ENCODE measurements at places on chromosomes 12 and 14.

DNA sequence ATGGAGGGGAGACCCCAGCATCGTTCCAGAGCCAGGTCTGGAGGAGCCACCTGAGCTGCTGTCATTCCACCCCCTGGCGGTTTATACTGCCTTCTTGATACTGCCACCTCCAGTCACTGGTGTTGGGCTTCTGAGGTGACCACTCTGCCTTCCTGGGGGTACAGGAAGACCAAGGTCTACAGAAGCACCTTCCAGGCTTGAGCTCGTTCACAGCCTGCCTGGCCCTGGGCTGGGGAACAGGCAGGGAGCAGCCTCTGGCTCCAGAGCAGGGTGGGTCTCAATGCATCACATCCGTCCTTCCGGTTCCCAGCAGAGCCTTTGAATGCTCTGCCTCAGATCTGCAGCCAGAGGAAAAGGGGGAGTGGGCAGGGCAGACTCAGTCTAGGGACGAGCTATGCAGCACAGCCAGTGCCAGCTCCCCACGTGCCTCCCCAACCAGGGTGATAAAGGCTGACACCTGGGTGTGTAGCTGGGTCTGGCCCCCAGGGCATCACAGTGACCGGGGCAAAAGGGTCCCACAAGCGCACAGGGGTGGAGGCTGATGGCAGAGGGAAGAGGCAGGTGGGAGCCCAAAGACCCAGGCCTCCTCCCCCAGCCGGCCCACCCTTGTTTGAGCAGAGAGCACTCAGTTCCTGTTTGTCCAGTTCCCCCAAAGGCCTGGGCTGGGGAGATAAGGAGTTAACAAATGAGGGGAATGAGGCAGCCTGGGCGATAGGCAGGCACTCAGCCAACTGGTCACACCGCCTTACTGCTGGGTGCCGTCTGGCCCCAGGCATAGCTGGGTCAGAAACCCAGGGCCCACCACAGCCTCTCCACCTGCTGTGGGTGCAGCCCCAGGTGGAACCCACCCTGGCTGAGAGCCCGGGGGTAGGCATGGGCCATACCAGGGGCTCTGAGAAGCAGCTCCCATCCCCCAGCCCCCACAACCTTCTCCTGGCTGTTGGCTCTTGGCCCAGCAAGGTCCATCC lies 17.1 kb downstream of the DEGS2 start:
- no peak for DNase-seq

- DNase-seq = no peak
Measured at GRCh38 chr12:91123236-91123916, 12.1 kb upstream of the LUM start.

GRCh38 chr14:102344485-102344884 lies 18.2 kb downstream of the CINP start:
- DNase-seq = no peak

DNA sequence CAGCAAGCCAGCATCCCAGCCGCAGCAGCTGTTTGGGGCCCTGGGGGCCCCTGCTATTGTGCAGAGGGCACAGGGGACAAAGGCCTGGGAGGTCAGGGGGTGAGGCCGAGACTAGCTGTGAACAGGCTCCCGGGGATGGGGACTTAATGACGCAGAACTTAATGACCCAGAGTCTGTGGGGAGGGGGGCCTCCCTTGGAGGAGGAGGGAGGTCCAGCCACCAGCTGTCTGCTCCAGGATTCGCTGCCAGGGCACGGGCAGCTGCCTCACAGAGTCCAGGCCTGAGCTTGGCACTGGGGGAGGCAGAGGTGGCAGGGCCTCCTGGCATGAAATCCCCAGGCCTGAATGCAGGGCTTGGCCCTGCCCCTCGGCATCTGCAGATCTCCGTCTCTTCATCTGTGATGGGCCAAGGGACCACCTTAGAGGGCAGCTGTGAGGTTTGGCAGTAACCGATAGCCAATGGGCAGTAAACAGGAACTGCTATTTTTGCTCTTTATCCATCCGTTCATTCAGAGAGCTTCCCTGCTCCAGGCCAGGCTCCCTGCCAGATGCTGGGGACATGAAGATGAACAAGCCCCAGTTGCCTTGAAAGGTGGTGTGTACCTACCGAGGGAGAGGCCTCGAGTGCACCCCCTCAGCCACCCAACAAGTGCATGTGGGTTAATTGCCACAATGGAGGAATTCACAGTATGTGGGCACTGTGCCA lies 6.7 kb downstream of the FAM222A start:
- no peak for DNase-seq

- DNase-seq = no peak
Measured at GRCh38 chr14:37027188-37027824, 145.1 kb downstream of the SLC25A21 start.

DNA sequence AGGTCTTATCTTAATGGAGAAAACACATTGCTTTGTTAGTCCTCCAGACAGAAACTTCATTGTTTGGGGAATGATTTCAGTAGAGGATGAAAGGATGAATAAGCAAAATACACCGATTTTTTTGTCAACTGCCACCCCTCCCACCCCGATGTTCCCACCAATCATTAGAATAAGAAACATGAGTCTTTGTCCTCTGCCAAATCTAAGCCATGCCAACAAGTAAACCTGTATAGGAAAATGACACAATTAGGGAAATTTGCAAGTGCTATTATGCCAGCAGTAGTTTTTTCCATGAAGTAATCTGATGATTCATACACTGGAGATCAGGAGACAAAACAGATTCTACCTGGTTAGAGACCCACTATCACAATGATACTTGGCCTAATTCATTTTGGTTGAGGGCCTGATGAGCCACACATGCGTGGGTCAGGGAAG lies 35.9 kb downstream of the FLRT2 start:
- no peak for DNase-seq

DNA sequence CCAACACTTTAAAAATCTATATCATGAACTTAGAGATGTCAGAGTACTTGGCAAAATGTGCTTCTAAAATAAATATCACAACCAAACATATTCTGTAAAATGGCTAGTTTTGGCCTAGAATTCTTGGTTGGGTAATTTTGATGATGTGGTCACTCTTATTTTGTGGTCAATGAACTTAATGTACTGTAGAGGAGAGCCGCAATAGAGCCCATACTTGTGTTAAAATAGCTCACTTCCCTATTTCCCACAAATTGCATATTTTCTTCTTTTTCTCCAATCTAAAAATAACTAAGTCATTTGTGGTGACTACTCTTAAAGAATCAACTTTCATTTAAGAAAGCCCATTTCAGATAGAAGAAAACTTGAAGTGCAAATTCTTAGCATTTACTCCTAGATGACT lies 619.4 kb downstream of the CCER1 start:
- no peak for DNase-seq

GRCh38 chr12:22796941-22797630 lies 172.1 kb downstream of the ETNK1 start:
- DNase-seq = no peak

- DNase-seq = no peak
Measured at GRCh38 chr12:31944299-31944698, 14.9 kb upstream of the RESF1 start.

GRCh38 chr14:54225457-54226060 lies 171.2 kb upstream of the CDKN3 start:
- DNase-seq = no peak

- no peak for DNase-seq
Measured at GRCh38 chr14:100111931-100112704, 46.9 kb downstream of the EVL start.

DNA sequence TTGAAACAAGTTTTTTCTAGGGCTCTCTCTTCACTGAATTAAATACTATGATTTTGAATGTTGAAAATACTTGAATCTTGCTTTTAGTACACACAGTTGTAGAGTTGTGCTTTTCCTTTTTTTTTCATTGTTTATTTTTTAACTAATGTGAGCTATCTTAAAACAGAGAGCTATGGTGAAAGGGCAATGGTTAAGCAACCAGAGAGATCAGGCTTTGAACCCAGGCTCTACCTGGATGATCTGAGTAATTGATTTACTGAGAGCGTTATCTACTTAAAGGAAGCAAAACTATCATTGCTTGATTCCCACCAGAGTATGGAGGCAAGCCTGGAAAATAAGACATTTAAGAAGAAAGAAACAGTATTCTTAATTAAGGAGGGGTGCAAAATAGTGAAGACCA lies 138.6 kb downstream of the DUSP6 start:
- DNase-seq = no peak

DNA sequence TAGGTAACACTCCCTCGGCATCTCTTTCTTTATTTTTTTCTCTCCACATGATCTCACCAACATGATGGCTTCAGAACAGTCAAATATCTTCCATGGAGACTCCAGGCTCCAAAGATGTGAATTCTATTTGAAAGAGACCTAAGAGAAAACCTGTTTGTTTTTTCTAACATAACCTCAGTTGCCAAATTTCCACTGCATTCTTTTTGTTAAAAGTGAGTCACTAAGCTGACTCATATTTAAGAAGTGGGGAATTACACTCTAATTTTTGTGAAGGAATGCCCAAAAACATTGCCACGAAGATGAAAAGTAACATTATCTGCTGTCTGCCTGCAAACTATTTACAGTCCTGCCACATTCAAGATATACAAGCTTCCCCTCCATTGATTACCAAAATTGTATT lies 1337.6 kb downstream of the LRFN5 start:
- DNase-seq = no peak

DNA sequence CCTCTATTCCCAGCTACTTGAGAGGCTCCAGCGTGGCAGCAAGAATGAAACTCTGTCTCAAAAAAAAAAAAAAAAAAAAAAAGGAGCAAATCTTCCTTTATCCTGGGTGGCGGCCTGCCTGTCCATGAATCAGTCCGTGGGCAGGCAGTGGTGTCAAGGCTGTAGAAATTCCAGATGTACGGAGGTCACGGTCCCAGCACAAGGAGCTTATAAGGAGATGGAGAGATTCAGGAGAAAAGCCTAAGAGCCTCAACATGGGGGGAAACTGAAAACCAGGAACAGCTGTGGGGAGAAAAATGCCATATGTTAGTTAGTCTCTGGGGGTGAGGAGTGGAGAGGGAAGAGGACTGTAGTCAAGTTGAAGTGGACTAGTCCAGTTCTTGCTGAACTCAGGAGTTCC lies 130.5 kb upstream of the CRY1 start:
- no peak for DNase-seq

- DNase-seq = peak; percentile 97
Measured at GRCh38 chr12:17108877-17109541, 503.0 kb upstream of the LMO3 start.

GRCh38 chr14:91893007-91893406 lies 25.7 kb upstream of the TC2N start:
- DNase-seq = no peak

GRCh38 chr14:81416194-81416952 lies 16.2 kb upstream of the STON2 start:
- no peak for DNase-seq

GRCh38 chr12:7989827-7990491 lies 42.6 kb upstream of the FOXJ2 start:
- DNase-seq = no peak

- no peak for DNase-seq
Measured at GRCh38 chr12:6782850-6783566, 6.3 kb upstream of the CD4 start.

- no peak for DNase-seq
Measured at GRCh38 chr12:109160433-109160832, 44.0 kb downstream of the ACACB start.

- no peak for DNase-seq
Measured at GRCh38 chr12:53978477-53979356, 4.0 kb upstream of the HOTAIR start.

GRCh38 chr14:49461529-49462401 lies 124.4 kb downstream of the RPS29 start:
- DNase-seq = peak; percentile 16

DNA sequence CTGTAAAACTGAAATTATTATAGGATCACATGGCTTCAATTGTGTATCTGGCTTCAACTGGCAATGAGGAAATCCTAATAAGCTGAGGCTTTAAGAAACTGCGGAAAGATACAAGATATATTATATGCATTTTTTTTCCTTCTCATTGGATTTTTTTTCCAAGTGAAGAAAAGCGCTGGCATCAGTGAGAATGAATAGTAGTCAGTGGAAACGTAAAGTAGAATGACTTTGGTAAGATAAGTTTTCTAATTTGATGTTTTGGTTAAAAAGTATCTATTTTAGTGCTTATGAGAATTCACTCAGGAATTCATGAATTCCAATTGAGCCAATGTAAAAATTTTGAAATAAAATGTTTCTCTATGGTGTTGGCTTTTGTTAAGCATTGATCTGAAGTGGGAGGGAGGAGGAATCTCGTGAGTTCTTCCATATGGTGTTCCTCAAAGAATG lies 173.5 kb upstream of the FRMD6 start:
- DNase-seq = no peak

GRCh38 chr14:72420749-72421474 lies 473.0 kb downstream of the DPF3 start:
- DNase-seq = no peak

- DNase-seq = no peak
Measured at GRCh38 chr14:49953196-49953595, 60.3 kb downstream of the ARF6 start.

- no peak for DNase-seq
Measured at GRCh38 chr12:19177754-19178153, 48.2 kb downstream of the PLEKHA5 start.

GRCh38 chr12:30774599-30774998 lies 19.8 kb upstream of the CAPRIN2 start:
- no peak for DNase-seq

DNA sequence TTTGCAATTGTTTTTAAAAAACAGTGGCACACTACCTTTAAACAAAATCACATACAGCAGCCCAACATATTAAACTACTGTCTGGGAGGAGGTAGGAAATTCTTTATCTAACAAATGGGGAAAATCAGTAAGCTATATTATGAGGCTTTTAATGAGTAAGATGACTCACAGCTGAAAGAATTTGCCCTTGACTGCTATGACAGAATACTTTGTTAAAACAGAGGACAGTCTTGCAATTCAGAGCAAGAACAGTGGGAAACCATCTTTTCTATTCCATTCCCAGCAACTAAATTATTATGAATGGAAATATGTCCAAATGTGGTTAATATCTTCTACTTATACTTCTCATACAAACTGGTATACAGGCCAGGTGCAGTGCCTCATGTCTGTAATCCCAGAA lies 49.2 kb upstream of the SGPP1 start:
- no peak for DNase-seq

GRCh38 chr14:104732931-104733681 lies 9.1 kb downstream of the ADSS1 start:
- DNase-seq = no peak

DNA sequence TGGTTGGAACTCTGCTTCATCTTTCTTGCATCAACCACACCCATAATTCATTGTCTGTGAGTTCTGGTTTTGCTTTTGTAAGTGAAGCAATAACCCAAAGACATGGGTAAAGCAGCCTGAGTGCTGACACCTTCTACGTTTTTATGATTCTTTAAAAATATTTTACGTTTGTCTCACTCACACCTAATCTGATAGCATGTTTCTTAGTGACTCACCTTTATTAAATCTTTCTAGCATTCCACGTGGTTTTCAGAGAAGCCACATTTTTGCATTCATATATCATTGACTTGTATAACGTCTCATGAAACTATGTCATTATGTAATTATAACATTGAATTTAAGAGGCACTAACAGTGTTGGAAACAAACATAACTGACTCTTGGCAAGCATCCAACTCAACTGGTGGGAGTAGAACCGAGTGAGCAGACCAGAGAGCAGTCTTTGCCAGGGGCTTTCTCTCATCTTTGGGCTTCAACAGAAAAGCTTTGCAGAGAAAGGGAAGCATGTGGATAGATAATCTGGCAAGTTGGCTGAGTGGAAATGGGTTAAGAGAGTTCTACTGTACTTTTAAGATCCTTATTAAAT lies 118.8 kb downstream of the TPH2 start:
- peak; percentile 91 for DNase-seq

GRCh38 chr12:49518914-49519573 lies 19.8 kb upstream of the KCNH3 start:
- no peak for DNase-seq
